Fibroblast of upper back skin (primary cell): ENCODE measurements at places on chromosomes 6 and 20.

- DNase-seq = no peak
Measured at GRCh38 chr6:10082385-10082784, 332.5 kb downstream of the TFAP2A start.

DNA sequence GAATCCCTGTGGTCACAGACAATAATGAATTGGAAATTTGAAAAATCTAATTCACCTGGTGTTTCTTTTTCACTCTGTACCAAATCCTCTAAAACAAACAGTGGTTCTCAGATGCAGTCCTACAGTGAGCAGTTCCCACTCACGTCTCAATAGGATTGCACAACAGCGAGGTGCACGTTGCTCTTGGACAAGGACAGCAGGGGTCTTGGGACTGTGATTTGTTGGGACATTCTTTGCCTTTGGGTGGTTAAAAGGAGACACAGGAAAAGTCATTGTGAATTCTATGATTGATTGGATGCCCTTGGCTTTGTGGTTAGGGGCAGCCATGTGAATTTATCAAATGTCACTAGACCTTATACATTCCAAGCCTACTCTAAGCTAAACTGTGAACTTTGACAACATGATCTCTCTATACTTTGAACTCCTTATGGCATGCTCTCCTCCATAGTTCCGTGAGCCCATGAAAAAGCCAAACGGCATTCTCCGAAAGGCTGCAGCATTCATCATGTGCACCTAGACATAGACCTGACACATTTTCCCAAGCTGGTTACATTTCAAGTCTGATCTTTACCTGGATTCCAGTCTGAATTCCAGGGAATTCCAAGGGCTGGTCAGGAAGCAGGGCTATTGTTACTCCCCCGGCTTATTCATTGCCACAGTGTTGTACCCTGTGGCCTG is 647 bp downstream of the UNC93A start:
- DNase-seq = no peak

- no peak for DNase-seq
Measured at GRCh38 chr6:139990026-139990686, 615.7 kb upstream of the CITED2 start.

GRCh38 chr6:73176057-73176456 is 49.2 kb downstream of the KHDC1L start:
- DNase-seq = no peak

- DNase-seq = no peak
Measured at GRCh38 chr6:163836876-163837690, 422.6 kb downstream of the QKI start.
